ENCODE measurements at places on chromosomes 6 and 20.

GRCh38 chr20:33653900-33654596, 8.1 kb upstream of the C20orf144 start:
- DNase-seq, result no peak

- DNase-seq, result no peak
Observed at GRCh38 chr6:15523679-15524630, 138.9 kb downstream of the DTNBP1 start.

DNA sequence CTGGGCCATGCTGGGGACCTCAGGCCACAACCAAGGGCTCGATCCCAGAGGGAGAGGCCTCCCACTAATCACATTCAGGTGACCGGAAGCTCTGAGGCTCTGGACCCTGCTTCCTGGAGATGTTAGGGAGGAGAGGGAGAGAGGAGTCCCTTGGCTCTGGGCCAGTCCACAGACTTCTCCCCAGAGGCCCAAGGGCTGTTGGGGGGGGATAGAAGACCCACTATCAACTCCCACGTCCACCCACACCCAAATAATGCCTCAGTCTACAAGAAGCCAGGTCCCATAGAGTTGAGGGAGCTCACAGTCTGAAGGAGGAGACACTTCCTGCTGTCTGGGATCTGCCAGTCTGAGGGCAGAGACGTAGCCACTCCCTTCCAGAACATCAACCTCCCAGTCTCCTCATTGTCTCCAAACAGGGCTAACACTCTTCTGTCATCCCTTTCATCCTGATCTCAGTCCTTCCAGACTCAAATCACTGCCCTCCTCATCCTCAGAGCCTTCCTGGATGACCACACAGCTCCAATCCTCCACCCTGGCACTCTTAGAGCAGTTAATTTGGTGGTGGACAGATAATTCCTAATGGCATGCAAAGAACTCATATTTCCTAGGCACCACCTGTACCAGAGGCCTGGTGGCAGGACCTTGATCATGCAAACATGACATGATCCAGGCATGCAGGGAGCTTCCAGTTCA, 69.9 kb downstream of the MRPL14 start:
- no peak for DNase-seq

DNA sequence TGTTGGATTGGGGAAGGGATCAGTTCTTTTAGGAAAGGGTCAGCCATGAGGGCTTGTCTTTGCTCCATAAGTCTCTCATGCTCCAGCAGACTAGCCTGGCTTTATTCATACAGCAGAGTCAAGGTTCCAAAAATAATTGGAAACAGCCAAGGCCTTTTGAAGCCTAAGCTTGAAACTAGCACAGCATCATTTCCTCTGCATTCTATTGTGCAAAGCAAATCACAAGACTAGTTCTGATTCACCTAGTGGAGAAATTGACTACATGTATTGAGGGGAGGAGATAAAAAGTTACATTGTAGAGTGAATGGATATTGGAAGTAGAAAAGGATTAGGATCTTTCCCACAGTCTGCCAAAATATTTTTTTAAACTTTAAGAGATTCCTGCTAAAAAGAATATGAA, 159.3 kb upstream of the PLCB4 start:
- DNase-seq, result no peak
